ENCODE measurements at places on chromosomes 3 and 15.

- no peak for DNase-seq
These were observed 42.2 kb downstream of the SLC9A9 start for GRCh38 chr3:143806038-143806437.

DNA sequence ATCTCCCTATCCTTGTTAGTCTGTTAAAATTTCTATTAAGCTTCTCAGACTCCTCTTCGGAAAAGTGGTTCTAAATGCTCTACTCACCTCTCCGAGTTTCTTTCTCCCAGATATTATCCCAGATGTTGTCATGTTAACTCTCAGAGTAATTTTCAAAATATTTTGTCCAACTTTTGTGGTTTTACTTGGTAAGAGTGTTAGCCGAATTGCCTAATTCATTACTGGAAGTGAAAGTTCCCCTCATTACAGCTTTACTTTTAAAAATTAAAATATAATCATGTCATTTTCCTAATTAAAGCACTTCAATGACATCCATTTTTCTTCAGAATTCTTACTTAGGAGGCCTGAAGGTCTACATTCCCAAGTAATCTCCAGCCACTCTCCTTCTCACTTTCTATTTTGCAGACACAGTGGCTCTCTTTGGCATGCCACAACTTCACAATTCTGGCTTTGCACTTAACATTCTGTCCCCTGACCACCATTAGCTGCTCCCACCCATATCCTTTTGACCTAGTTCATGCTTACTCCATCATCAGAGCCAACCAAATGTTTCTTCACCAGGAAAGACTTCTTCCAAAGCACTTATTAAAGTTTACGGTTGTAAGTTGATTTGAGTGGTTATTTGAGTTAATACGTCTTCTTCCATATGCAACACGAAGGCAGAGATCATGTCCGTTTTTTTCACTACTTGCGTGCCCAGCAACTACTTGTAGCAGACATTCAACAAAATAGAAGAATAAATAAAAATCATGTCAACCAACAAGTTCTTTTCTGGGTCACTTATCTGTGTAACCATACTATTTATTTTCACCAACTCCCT lies 10.2 kb upstream of the TIPARP start:
- no peak for DNase-seq

GRCh38 chr3:48426944-48427629 lies 2.8 kb downstream of the PLXNB1 start:
- no peak for DNase-seq

GRCh38 chr3:35648347-35648746 lies 9.0 kb downstream of the ARPP21 start:
- no peak for DNase-seq

DNA sequence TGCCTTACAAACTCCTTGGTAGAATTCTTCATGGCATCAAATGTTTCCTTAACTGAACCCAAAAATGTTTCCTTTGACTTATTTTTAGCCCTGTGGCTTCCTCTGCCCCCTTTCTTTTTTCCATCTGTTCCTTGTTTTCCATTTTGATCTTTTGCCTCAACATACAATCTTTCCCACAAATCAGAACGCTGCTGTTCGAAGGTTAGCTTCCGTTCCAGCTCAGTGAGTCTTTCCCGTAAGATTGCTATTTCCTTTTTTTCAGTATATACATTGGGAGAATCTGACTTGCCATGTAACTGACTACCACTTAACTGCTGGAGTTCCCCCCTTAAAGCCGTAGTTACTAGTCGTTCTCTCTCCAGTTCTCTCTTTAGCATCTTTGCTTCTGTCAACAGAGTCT lies 41.2 kb downstream of the PIGB start:
- peak; percentile 3 for DNase-seq

- DNase-seq, result peak; percentile 56
These were observed 9.8 kb upstream of the OR5K4 start for GRCh38 chr3:98343647-98344507.

- DNase-seq, result no peak
These were observed 289.0 kb downstream of the SLC9A9 start for GRCh38 chr3:143559296-143559695.

- no peak for DNase-seq
These were observed 25.9 kb downstream of the CEMIP start for GRCh38 chr15:80804970-80805495.

DNA sequence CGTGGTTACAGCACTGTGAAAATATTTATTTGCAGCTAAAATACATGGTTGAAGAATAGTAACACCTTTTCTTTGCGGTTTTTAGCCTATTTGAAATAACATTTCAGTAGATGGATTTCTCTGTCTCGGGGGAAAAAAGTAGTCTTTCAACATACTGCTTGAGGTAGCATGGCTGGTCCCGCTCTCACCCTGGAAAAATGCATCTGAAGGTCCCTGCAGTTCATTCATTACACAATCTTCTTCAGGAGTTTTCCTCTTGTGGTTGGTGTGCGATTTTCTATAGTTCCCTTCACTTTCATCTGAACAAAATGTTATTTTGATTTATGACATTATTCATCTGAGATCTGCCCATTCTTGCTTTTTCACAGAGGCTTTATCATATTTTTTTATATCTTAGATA lies 75.9 kb downstream of the STRIT1 start:
- no peak for DNase-seq

- DNase-seq, result no peak
These were observed 24.3 kb downstream of the CD200R1L start for GRCh38 chr3:112822064-112823055.

DNA sequence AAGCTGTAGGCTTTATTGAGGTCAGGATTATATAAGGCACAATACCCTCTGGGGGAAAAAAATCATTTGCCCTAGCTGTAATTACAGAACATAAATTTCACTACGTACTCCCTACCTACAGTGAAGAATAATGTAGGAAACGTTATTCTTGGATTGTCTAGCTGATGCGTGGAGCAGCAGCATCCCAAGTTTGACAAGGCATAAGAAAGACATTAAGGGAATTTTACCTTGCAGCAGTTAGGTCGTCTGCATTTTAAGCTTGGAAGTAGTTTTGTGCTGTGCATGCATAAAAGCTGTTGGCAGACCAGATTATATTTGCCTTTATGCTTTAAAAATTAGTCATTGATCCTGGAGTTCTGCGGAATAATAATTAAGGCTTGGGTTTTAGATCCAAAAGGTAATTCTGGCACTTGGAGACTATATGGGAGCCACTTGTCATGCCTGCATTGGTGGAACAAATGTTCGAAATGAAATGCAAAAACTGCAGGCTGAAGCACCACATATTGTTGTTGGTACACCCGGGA lies 2.2 kb downstream of the EIF4A2 start:
- no peak for DNase-seq

- DNase-seq, result no peak
These were observed 34.5 kb upstream of the CHST2 start for GRCh38 chr3:143084856-143085731.

DNA sequence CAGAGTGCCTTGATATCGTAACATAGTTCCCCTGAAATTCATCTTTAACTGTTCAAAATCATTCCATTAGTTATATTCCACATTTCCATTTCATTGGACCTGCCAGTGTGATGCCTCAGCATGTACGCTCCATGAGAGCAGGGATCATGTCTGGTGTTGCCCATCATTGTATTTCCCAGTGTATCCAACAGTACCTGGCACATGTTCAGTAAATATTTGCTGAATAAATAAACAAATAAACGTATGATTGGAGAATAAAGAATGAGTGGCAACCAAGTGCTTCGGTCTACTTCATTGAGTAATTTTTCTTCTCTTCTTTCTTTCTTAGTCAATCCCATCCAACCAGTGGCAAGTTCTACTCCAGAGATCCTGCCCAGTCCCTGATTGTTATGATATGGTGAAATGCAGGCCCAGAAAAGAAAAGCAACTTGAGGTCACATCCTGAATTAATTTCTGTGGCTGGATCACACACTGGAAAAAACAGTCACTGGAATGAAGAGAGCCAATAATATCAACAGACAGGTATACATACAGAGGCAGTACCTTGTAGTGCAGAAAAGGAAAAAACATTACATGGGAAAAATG lies 101.2 kb downstream of the PLCH1 start:
- DNase-seq, result no peak

GRCh38 chr15:79122991-79123390 lies 32.4 kb upstream of the RASGRF1 start:
- no peak for DNase-seq

DNA sequence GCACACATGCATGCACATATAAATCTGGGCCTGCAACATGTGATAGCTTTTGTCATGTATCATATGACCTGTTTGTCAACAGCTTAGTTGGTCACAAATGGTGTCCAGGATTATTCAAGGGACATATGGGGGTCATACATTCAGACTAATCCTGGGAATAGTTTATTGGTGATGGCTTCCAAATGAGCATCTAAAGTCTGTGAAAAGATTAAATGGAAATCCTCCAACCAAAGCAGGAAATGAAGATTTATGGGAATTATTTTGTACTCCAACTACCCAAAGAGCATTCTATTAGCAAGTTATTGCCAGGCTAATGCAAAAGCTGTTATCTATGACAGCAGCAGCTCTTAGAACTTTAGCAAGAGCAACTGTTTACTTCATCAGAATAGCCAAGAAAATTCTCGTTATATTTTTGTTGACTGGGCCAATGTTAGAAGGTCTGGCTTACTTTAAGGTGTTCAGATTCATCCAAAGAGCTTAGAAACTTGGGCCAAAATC lies 7.1 kb downstream of the FSTL1 start:
- DNase-seq, result no peak

- no peak for DNase-seq
These were observed 16.6 kb downstream of the MAP2K1 start for GRCh38 chr15:66403323-66403722.

DNA sequence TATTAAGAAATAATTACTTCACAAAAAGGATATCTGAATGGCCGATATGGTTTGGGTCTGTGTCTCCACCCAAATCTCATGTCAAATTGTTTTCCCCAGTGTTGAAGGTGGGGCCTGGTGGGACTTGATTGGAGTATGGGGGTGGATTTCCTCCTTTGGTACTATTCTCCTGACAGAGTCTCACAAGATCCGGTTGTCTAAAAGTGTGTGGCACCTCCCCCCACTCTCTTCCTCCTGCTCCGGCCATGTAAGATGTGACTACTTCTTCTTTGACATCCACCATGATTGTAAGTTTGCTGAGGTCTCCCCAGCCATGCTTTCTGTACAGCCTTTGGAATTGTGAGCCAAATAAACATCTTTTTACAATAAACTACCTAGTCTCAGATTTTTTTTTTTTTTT lies 34.5 kb downstream of the ZBTB11 start:
- DNase-seq, result no peak

- no peak for DNase-seq
These were observed 79.4 kb downstream of the SMAD3 start for GRCh38 chr15:67144609-67145311.

- DNase-seq, result peak; percentile 18
These were observed 72.6 kb upstream of the TNFSF10 start for GRCh38 chr3:172595664-172596393.

- no peak for DNase-seq
These were observed 690.1 kb upstream of the BCHE start for GRCh38 chr3:166527325-166527724.

DNA sequence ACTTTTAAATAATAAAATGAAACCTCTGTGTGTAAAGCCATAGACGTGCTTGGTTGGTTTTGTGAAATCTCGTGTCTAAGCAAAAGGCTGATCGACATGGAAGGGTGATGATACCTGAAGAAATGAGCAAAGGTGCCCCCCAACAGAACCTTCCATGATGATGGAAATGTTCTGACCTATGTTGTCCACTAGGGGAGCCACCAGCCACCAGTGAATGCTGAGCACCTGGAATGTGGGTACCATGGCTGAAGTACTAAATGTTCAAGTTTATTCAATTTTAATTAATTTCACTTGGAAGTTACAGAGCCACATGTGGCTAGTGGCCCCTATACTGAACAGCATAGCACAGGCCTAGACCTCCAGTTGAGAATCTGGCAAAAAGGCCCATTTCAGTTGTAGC lies 158.8 kb downstream of the POLR2M start:
- no peak for DNase-seq

DNA sequence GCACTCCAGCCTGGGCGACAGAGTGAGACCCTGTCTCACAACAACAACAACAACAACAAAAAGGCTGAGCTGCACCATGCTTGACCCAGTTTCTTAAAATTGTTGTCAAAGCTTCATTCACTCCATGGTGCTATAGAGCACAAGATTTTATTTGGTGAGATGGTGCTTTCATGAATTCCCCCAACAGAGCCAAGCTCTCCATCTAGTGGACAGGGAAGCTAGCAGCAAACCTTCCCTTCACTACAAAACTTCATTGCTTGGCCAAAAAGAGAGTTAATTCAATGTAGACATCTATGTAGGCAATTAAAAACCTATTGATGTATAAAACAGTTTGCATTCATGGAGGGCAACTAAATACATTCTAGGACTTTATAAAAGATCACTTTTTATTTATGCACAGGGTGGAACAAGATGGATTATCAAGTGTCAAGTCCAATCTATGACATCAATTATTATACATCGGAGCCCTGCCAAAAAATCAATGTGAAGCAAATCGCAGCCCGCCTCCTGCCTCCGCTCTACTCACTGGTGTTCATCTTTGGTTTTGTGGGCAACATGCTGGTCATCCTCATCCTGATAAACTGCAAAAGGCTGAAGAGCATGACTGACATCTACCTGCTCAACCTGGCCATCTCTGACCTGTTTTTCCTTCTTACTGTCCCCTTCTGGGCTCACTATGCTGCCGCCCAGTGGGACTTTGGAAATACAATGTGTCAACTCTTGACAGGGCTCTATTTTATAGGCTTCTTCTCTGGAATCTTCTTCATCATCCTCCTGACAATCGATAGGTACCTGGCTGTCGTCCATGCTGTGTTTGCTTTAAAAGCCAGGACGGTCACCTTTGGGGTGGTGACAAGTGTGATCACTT lies 2.0 kb downstream of the CCR5 start:
- peak; percentile 35 for DNase-seq

- DNase-seq, result no peak
These were observed 305.9 kb upstream of the ARRDC4 start for GRCh38 chr15:97654481-97655076.

GRCh38 chr15:96352604-96353405 lies 22.3 kb downstream of the NR2F2 start:
- DNase-seq, result no peak

DNA sequence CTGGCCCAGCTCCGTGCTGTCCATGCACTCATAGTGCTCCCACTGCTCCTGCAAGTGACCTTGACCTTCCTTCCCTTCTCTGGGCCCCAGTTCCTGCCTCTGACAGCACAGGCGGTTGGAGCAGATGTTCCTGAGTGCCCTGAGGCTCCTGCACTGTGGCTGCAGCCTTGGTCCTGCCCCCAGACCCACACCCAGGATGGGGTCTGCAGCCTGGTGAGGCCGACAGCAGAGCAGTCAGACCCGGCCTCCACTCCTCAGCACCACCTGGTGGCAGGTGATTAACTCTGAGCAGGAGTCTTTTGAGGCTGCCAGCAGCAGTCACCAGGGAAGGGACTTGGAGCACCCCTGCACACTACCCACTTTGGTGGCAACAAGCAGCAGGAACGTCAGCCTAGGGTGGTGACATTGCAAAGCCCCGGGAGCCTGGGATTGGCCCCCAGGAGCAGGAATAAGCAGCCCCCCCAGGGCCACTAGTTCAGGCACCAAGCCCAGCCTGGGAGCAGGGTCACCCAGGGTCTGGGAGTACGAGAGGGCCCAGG lies 64.6 kb downstream of the CYP11A1 start:
- DNase-seq, result peak; percentile 3

DNA sequence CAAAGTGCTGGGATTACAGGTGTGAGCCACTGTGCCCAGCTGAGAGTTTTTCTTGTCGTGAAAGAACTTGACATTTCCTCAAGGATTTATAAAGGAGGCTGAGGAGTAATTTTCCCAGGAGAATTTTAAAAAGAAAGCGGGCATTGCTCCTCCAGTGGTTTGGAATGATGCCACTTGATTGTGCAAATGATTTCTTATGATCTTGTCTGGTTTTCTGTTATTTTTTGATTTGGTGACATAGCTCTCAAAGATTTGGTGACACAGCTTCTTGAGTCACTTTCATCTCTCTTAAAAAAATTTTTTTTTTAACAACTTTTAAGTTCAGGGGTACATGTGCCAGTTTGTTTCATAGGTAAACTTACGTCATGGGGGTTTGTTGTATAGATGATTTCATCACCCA lies 24.6 kb upstream of the NFKBIZ start:
- no peak for DNase-seq
